H4 (cell line): ENCODE measurements at places on chromosomes 3 and 15. TPM values are rescaled to one million over a fixed set of nuclear protein-coding genes. Genes with fewer than 3 reads are reported as not detected.

PFN2 gene
- 333 and 336 TPM in 2 replicates for total RNA-seq

CMTM8 gene
- 2.5 and 3.2 TPM in 2 replicates for total RNA-seq

MAGEL2 gene
- 0.27 TPM in 1 of 2 replicates, not detected in the other for total RNA-seq

GRCh38 chr15:78977091-78977571, 32.3 kb upstream of the CTSH start:
- DNase-seq, result no peak

GRCh38 chr15:25052191-25052999, 97.6 kb downstream of the SNRPN start:
- no peak for DNase-seq

- no peak for DNase-seq
Measured at GRCh38 chr15:34620142-34620541, 36.7 kb upstream of the GOLGA8B start.

GRCh38 chr15:50192926-50193620, 11.1 kb downstream of the SLC27A2 start:
- no peak for DNase-seq

DNA sequence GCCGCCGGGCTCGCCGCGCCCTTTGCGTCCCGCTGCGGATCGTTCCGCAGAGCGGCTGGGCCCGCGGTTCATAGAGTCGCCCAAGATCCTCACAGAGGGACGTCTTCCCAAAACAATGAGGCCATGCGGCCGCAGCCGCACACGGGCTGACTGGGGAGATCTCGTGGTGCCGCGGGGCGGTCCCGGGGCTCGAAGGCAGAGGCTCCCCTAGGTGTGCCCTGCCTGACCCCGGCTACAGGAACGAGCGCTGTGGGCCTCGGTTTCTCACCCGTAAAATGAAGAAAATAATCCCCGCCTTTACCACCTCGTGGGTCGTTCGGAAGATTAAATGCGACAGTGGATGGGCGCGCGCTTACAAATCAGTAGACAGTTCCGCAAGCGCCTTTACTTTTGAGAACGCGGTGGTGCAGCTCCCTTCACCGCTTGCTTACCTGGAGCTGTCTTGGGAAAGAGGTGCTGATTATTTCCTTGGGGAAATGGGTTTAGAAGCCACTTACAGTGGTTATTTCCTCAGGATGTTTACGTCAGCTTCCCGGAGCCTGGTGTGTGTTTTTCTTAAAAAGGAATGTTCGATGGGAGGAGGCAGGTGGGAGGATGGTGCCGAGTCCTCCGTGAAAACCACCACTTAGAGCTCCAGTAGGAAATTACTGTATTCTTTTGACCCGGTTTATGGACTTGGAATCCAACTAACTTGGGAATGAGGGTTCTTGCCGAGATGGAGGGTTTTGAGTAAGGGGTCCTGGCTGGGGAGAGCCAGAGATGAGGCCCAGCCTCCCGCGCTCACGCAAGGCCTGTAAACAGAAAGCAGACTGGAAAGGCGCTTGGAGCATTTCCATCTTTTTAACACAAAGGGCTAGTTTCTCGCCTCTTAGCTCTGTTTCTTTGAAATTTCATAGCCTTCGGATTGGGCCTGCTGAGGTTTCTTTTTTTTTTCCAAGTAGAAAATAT, 1.9 kb upstream of the MEX3B start:
- DNase-seq, result no peak

CA12 gene
- total RNA-seq, result 24.2 and 27.4 TPM in 2 replicates
